ENCODE measurements at places on chromosomes 7 and 10.

DNA sequence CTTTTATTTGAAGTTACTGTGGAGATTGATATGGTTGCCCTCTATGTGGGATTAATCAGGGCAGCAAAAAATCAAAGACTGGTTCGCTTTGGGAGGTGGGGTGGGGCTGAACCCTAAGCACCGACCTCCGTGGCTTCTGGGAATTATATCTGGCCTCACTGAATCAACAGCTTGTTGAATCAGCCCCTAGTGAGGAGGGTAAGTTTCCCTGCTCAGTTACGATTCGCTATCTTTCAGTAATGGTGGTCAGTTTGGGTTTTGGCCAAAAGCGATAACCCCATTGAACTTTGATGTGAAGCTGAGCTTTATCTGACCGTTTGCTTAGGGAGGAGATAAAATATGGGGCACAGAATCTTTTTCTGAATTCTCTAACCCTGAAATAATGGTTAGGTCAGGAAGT is 16.6 kb upstream of the ARPC1A start:
- DNase-seq, result no peak

DNA sequence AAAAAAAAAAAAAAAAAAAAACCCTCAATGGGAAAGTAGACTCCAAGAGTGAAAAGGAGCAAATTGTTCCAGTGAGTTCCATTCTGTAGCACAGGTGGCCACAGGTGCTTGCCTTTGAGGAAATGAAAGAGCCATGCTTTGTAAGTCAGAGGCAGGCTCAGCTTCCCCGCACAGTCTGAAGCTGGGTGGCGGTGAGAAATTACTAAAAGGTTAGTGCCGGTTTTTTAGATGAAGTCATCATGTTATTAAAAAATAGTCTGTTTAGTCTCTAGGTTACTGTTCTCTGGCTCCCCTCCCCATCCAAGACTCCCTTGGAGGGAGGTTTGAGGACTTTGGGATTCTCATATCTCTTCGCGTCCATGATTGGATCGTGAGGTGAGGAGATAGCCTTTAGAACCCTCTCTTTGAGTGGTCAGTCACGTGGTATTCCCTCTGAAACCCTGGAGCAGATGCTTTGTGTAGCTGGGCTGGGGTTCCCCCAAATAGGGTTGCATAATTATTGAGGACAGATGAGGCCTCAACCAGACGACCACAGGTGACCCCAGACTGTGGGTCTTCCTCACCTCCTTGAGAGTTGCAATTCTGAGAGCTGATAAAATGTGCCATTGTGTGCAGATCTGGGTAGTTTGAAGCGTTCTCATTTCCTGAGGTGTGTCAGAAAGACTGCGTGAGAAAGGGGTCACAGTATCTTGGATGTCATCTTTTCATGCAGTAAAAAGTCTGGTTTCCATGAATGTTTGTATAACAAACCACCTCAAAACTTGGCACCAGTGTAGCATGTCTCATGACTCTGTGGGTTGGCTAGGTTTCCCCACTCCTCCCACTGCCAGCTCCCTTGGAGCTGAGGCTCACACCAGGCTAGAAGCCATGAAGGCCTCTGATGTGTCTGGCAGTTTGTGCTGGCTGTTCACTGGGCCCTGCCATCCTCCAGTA is 27.1 kb downstream of the OGDH start:
- DNase-seq, result no peak

DNA sequence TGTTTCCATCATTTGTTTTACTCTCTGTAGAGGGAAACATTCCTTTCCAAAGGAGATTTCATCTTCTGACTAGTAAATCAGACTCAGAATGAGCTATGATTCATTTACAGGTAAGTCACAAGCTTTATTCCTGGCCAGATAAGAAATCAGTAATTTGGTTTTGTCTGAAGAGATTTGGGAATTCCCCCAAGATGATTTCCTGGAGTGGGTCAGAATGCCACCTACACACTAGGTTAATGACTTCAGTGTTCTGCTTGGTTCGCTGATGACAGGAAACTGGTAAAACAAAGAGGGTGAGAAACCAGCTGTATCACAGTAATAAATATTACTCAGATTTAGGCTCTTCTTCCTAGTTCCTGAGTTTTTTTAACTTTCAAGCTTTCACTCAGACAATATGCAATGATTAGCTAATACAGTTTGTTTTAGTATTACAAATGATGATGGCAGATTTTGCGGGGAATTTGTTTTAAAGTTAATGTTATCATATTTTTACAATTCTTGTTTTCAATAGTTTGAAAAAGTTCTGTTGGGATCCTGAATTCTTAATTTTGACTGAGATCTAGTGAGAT is 8.3 kb upstream of the ASZ1 start:
- no peak for DNase-seq

DNA sequence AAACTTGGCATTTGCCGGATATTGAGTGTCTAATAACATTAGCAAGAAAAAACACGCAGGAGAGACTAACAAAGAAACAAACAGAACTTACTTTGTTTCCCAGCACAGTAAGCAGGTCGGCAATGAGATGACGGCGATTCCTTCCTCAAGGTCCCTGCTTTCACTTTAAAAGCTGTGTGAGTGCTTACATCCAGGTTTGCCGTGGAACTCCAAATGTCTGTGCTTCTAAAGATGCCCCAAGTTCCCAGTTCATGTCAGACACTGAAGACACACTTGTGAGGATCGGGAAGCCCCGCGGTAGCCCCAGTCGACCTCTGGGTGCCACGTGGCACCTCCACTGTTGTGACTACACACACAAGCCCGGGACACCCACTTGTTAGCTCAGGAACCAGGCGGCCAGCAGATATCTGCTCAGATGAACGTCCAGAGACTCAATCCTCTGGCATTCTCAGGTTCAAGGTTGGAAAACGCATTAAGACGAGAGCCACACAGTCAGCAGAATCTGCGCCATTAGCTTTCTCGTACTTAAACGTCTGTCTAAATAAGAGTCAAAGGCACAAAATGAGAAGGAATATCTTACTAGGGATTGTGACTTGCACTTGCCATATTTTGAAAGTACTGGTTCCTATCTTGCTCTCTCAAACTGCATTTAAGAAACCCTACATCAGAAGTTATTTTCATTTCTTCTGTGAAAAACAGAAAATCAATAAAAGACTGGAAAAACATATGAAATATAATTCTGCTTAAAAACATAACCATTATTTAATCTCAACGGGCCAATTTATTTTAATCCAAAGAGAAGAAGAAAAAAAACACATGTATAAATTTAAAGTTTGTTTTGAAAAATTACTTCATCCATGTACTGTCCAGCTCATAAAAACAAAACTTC is 207.6 kb upstream of the KLF14 start:
- peak; percentile 52 for DNase-seq

DNA sequence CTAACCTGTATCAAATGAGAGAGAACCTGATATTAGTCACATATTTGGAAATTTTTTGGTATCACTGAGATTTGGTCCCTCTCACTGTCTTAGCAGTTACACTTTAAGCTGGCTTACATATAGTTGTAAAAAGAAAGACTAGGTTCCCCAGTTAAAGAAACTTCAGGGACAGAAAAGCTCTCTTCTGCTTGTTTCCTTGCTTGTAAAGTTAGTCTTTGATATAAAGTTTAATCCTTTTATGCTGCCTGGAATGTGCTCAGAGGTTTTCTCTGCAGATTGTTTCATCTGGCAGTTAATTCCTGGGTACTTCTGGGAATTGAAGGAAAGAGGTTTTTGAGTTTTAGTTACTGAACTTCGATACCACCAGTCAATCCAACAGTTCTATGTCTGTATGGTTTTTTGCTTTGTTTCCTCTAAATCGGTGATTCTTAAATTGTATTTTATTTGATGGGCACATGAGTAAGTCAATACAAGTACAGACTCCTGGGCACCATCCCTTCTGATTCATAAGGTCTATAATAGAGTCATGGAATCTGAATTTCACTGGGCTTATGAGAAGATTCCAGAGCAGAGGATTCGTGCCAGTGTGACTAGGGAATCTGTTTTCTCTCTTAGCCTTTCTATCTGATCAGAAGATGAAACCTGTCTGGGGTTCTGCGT is 1080.9 kb upstream of the C7orf33 start:
- DNase-seq, result no peak

DNA sequence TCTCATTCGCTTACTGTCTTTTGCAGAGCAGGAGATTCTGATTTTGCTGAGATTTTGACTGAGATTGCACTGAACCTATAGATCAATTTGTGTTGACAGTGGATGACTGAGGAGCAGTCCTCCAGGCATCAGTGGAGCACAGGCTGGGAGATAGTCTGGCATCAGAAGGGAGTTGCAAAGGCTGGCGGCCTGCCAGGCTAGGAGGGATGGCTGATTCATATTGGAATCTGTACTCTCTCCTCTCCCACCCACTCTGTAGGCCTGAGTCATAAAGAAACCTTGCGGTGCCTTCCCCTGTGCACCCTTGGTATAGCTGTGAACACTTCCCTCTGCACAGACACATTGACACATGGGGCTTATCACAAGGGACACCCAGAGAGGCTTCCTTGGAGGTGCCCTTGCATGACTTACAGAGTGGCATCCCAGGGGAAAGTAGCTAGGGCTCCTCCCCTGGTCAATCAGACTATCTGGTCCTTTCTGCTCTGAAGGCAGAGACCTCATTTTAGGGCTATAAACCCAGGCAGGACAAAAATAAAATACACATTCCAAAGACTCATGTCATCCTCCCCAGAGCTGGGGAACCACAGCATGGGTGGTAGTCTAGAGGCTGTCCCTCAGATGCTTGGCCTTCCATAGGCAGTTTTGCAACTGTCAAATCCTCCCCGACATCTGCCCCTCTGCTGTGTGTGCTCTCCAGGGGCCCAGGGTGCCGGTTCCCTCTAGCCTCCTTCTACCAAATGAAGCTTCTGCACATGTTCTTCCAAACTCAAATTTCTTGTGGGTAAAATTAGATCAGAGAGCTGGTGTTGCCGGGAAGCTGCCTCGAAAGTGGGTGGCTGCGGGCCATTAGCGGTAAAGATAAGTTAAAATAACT is 37.4 kb upstream of the EEPD1 start:
- DNase-seq, result peak; percentile 10

- DNase-seq, result peak; percentile 2
Measured at GRCh38 chr7:55774327-55775050, 88.1 kb downstream of the SEPTIN14 start.

- no peak for DNase-seq
Measured at GRCh38 chr10:70232859-70233108, 445 bp downstream of the PPA1 start.

GRCh38 chr7:111091593-111092358 is 849 bp downstream of the LRRN3 start:
- no peak for DNase-seq

DNA sequence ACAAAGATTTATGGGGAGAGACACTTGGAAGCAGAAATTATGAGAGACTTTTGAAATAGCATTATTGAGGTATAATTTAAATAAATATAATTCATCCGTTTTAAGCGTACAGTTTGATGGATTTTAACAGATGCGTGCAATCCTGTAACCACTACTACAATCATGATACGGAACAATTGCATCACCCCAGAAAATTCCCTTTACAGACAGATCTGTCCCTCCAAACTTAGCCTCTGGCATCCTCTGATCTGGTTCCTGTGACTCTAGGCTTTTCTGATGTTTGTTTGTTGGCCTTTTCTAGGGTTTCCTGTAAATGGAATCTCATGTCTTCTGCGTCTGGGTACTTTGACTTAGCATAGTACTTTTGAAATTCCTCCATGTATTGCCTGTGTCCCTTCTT is 15.5 kb downstream of the UBN2 start:
- no peak for DNase-seq

DNA sequence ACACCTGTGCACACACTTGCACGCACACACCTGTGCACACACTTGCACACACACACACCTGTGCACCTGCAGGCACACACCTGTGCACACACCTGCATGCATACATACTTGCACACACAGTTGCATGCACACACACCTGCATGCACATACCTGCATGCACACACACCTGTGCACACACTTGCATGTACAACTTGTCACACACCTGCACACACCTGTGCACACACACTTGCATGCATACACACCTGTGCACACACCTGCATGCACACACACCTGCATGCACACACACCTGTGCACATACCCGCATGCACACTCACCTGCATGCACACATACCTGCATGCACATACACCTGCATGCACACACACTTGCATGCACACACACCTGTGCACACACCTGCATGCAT is 150.1 kb upstream of the RHEB start:
- DNase-seq, result no peak

- no peak for DNase-seq
Measured at GRCh38 chr10:17683541-17683940, 39.6 kb downstream of the STAM start.

- no peak for DNase-seq
Measured at GRCh38 chr7:77209479-77210139, 10.0 kb upstream of the FGL2 start.

DNA sequence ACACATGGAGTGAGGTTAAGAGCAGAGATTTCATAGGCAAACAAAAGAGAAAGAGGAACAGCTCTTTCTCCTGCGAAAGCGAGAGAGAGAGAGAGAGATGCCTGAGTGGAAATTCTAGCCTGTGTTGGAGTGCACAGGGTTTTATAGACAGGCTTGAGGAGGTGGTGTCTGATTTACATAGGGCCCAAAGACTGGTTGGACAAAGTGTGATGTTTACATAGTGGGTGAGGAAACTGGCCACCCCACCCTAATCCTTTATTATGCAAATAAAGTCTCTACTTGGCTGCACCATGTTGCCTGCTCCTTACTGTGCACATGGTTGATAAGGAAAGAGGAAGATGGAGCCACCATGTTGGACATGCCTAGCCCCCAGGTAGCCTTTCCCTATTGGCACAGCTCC is 967.8 kb upstream of the SORCS1 start:
- no peak for DNase-seq

DNA sequence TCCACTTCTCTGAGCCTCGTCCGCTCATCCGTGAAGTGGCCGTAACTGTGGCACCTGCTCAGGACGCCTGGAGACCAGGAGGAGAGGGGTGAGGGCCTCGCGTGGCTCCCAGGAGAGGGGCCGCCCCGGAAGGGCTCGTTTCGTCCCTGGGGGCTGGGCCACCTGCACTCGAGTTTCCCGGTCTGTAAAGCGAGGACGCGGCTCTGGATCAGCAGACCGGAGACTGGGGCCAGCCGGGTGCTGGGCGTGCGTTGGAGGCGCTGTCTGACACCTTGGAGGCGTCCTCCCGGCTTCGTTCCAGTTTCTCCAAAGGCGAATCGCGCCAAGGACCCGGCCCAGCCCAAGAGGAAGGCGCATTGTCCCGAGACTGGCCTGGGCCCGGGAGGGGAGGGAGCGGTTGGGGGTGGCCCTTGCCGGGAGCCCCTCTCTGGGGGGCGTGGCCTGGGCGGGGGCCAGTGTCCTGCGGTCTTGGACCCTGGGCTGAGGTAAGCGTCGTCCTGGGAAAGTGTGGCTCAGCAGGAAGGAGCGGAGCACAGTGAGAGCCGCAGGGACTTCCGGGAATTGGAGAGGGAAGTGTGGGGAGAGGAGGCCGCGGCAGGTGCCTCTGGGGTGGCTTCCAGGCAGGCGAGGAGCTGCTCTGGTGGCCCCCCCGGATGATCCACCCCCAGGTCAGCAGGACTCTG is 89.6 kb downstream of the FOXL3 start:
- no peak for DNase-seq

GRCh38 chr7:26043801-26044200 is 108.2 kb upstream of the NFE2L3 start:
- no peak for DNase-seq

Measured in hypothalamus (tissue), 51 donors.